ENCODE measurements at places on chromosomes 2 and 18.

DNA sequence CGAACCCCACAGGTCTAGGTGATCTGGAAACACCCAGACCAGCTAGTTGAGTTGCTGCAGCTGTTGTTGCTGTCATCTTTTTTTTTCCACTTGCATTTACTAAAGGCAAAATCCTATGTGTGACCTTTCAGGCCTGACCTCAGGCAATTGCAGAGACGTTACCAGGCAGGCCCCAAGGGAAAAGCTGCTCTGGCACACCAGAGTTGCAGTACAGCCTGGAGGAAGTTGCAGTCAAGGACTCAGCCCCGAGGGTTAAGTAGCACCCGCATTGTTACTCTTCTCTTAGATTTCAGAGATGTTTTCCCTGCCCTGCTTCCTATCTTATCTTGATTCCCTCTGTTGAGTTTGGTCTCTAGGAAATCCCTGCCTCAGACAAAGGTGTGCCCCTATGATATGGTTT, 45.2 kb upstream of the SMAD2 start:
- no peak for DNase-seq

DNA sequence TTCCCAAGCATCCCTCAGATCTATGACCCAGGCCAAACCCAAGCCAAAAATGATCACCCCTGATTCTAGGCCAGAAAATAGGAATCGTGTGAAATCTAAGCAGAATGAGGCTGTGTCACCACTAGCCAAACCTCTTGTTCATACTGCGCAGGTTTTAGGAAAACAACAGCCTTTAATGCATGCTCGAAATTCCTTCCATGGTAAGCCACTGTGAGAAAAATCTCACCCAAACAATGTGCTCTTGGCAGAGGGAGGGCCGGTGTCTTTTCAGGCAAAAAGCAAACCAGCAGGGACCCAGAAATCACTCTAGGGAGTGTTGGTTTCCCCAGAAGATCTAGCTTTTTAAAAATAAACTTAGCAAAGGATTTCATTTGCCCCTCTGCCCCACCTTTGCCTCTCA, 71.2 kb upstream of the FOSL2 start:
- DNase-seq: no peak

GRCh38 chr2:64745562-64745961, 91.8 kb upstream of the SERTAD2 start:
- DNase-seq: no peak

DNA sequence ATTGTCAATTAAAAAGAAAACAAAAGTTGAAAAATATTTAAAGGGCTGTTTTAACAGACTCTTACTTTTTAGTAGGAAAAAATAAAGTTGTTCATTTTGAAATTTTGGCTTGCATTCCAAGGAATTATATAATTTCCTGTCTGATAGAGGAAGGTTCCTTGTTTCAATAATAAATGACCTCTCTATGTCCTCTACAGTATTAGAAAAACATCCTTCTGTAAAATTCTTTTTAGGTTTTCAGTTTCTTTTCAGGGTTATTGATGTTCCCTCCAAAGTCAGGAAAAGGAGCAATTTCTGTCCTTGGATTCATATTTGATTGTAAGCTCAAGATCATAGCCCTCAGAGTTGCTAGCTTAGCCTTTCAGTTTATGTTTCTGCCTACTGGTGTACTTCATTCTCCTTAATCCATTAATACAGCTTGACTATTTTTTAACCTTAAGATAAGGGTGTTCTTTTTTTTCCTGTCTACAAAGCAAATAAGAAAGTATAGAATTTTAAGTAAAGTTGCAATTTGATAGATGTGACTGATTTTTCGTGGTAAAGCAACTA, 125.2 kb upstream of the COL3A1 start:
- no peak for DNase-seq

GRCh38 chr2:160387558-160388262, 105.9 kb downstream of the RBMS1 start:
- no peak for DNase-seq

- DNase-seq: no peak
Measured at GRCh38 chr18:49098386-49098785, 147.6 kb upstream of the SMAD7 start.
